ENCODE measurements at places on chromosomes 4 and X. TPM values are rescaled to one million over a fixed set of nuclear protein-coding genes. Genes with fewer than 3 reads are reported as not detected.

- DNase-seq = no peak
Measured at GRCh38 chr4:70691661-70692060, 3.3 kb downstream of the UTP3 start.

RPA4 gene
- polyA plus RNA-seq = 1.3 TPM

DNA sequence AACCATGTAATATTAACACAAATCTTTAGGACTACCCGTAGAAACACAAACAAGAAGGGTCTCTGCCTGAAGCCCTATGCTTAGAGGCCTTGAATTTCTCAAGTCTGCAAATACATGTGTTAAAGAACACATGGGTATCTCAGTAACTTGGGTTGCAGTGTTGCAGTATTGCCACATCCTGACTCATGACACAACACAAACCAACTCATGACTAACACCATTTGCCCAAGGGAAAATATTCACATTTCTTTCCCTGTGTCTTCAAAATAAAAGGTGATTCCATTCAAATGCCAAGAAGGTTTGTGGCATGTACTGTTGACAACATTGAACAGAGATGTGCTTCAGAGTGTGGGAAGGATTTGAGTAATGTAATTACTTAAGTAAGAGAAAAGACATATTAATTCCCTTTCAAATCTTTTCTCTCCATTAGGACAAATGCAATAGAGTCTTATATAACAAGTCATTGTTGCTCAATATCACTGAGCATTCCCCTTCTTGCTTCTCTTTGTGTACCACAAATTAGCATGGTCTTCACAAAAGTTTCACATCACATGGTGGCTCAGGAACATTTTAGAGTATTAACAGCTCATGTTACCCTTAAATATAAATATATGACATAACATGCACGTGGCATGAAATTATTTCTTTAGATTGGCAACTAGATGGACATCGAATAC lies 487.1 kb downstream of the STPG2 start:
- peak; percentile 23 for DNase-seq

DNA sequence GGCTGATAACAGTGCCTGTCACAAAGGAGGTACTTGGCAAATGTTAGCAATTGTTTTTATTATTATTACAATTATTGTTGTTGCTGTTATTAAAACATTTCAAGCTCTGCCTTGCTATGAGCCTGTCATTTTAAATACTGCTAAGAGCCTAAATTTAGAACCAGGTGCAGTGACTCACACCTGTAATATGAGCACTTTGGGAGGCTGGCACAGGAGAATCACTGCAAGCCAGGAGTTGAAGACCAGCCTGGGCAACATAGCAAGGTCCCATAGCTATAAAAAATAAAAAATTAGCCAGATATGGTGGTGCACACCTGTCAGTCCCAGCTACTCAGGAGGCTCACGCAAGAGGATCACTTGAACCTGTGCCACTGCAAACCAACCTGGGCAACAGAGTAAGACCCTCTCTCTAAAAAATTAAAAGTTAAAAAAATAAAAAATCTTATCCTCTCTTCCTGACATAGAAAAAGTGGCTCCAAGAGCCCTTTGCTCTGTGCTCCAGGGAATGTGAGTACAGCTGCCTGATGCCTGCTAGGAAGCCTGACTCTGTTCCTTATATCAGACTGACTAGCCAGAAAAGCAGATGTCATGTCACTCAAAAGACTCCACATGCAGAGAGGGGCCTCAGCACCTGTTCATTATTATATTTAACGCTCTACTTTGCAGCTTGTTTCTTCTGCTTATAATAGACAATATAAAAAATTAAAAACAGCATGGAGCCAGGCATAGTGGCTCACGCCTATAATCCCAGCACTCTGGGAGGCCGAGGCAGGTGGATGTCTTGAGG lies 234.0 kb downstream of the OPHN1 start:
- no peak for DNase-seq

- no peak for DNase-seq
Measured at GRCh38 chr4:19850909-19851308, 400.8 kb upstream of the SLIT2 start.

GRCh38 chr4:150067859-150068258 lies 10.4 kb upstream of the DCLK2 start:
- no peak for DNase-seq
